ENCODE measurements at places on chromosomes 2 and 18. TPM values are rescaled to one million over a fixed set of nuclear protein-coding genes. Genes with fewer than 3 reads are reported as not detected.
A peak's percentile ranks its signal among the peaks of the same experiment; 100 is the strongest.

Gene NRP2
- 2.9 TPM for polyA plus RNA-seq

Gene PRSS56
- polyA plus RNA-seq: not detected

Gene TMEM17
- polyA plus RNA-seq: not detected

Gene CCDC141
- 7.2 TPM for polyA plus RNA-seq

Gene SLC35G4
- polyA plus RNA-seq: not detected

Gene TOGARAM2
- polyA plus RNA-seq: not detected

Gene HSBP1L1
- 10.5 TPM for polyA plus RNA-seq

Gene SLC16A14
- not detected for polyA plus RNA-seq

Gene APOB
- polyA plus RNA-seq: not detected

Gene ZAP70
- polyA plus RNA-seq: 2.6 TPM

Gene POTEI
- not detected for polyA plus RNA-seq

DNA sequence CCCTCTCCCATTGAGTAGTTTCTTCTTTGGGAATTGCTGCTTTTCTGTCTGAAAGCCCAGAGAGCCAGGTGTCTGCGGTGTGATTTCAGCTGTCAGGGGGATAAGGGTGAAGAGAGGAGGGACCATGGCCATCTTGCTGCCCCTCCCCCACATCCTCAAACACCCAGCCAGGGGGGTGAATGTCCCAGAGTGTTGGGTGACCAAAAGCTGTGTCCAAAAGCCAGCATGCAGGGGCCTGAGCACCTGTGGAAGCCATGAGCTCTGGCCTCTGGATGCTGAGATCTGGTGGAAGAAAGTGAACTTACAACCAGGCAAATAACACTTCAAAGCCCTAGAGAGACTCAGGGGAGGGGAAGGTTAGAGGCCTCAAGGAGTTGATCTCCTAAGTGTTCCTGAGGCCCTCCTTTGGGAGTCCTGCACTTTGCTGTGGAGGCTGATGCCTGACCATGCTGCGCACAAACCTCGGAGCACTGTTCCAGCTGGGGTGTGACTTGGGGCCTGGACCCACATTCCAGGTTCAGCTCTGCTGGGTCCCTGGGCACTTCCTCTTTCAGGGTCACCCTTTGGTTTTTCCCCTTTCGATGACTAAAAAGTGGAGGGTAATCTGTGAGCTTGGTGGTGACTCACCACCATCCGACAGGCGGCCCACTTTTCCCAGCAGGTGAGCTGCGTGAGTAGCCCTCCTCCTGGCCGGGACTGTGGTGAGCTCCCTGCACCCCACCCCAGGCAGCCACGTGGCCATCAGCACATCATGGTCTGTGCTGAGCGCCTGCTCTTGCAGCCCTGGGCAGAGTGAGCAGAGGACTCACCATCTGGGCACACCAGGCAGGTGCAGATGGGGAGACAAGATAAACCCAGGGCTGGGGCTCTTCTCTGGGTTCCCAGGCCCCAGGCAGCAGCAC lies 66.8 kb upstream of the FOSL2 start:
- H3K4me1 ChIP-seq: no peaks in the 10 kb centered on the region
- no peak for DNase-seq
- no peaks in the 10 kb centered on the region for H3K27me3 ChIP-seq
- H3K27ac ChIP-seq: no peak overlapping the region

GRCh38 chr2:173355866-173356508 lies 1.3 kb downstream of the CDCA7 start:
- no peak overlapping the region for H3K27ac ChIP-seq
- H3K4me1 ChIP-seq: peaks cover 16% of the 10 kb centered on the region
- peak overlapping the region; percentile 89 for H3K4me3 ChIP-seq
- DNase-seq: peak; percentile 1
- peaks cover 43% of the 10 kb centered on the region for H3K27me3 ChIP-seq
- no peaks in the 10 kb centered on the region for H3K36me3 ChIP-seq

DNA sequence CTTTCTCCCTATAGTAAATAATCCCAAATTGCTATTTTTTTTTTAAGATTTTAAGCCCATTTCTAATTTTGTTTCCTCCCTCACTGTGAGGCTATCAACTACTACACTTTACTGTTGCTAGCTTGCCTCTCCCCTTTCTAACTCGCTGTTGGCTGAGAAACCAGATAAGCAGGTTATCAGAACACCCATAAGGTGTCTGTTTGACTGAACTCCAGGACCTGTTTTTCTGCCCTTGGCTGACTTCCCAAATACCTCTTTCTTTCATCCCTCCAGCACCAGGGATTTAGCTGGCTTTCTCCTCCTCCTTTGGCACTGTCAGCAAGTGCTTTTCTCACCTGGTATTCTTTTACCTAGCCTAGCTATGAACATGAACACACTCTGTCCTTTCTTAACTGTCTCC lies 11.1 kb downstream of the TRAK2 start:
- H3K27ac ChIP-seq: peak overlapping the region; percentile 34
- DNase-seq: no peak
- H3K4me1 ChIP-seq: peaks cover 23% of the 10 kb centered on the region
- H3K4me3 ChIP-seq: peak overlapping the region; percentile 57
- H3K27me3 ChIP-seq: no peaks in the 10 kb centered on the region

GRCh38 chr2:173286153-173286809 lies 68.4 kb upstream of the CDCA7 start:
- no peak for DNase-seq
- no peak overlapping the region for H3K27ac ChIP-seq

DNA sequence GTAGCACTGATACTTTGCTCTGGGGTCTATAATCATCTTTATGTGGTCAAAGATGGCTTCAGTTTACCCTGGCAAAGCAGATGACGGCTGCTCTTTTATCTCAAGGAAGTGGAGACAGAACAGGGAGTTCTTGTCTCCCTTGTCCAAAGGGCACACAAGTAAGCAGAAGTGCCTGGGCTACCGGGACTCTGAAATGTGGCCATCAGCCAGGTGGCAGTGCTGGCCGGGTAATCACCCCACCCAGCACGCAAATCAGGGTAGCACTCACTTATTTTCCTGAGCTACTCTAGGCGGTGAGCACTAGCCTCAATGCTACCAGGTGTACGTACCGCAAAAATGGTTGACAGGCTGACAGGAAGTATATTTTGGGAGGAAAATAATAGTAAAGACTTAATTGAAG lies 119.7 kb upstream of the ETAA1 start:
- H3K36me3 ChIP-seq: no peaks in the 10 kb centered on the region
- H3K4me1 ChIP-seq: no peaks in the 10 kb centered on the region
- no peaks in the 10 kb centered on the region for H3K27me3 ChIP-seq
- no peak overlapping the region for H3K4me3 ChIP-seq
- H3K27ac ChIP-seq: no peak overlapping the region

GRCh38 chr2:62147610-62148301 lies 48.2 kb upstream of the B3GNT2 start:
- H3K36me3 ChIP-seq: no peaks in the 10 kb centered on the region
- no peak for DNase-seq
- no peaks in the 10 kb centered on the region for H3K27me3 ChIP-seq
- no peak overlapping the region for H3K4me3 ChIP-seq
- no peak overlapping the region for H3K27ac ChIP-seq

DNA sequence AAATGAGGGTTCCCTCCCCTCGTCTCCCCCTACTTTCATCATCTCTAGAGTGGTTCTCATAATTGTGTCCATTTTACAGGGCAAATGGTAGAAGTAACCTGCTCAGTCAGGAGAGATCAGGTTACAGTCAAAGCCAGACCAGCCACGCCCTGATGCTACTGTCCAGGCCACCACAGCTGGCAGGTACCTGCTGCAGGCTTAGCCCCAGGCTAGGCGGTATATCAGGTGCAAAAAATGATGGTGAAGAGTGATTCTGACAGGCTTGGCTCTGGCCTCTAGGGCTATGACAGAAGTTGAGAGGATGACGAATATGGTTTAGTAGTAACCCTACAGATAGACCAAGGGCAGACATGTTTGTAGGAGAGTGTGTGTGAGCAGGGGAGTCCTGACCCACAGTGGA lies 67.1 kb downstream of the HAUS1 start:
- no peaks in the 10 kb centered on the region for H3K27me3 ChIP-seq
- H3K27ac ChIP-seq: peak overlapping the region; percentile 62
- H3K4me1 ChIP-seq: peaks cover 55% of the 10 kb centered on the region
- H3K36me3 ChIP-seq: no peaks in the 10 kb centered on the region

- H3K27ac ChIP-seq: no peak overlapping the region
- peaks cover 49% of the 10 kb centered on the region for H3K27me3 ChIP-seq
- H3K4me3 ChIP-seq: no peak overlapping the region
- no peaks in the 10 kb centered on the region for H3K4me1 ChIP-seq
Observed at GRCh38 chr2:70920367-70920715, 15.4 kb upstream of the ATP6V1B1 start.

GRCh38 chr18:36702401-36703013 lies 126.3 kb downstream of the TPGS2 start:
- no peaks in the 10 kb centered on the region for H3K4me1 ChIP-seq
- no peak for DNase-seq
- no peak overlapping the region for H3K27ac ChIP-seq
- no peaks in the 10 kb centered on the region for H3K36me3 ChIP-seq
- no peak overlapping the region for H3K4me3 ChIP-seq
- H3K27me3 ChIP-seq: peaks cover 25% of the 10 kb centered on the region

GRCh38 chr2:25400576-25401216 lies 59.0 kb upstream of the DNMT3A start:
- peaks cover 78% of the 10 kb centered on the region for H3K4me1 ChIP-seq
- H3K27me3 ChIP-seq: no peaks in the 10 kb centered on the region
- DNase-seq: no peak
- no peaks in the 10 kb centered on the region for H3K36me3 ChIP-seq

DNA sequence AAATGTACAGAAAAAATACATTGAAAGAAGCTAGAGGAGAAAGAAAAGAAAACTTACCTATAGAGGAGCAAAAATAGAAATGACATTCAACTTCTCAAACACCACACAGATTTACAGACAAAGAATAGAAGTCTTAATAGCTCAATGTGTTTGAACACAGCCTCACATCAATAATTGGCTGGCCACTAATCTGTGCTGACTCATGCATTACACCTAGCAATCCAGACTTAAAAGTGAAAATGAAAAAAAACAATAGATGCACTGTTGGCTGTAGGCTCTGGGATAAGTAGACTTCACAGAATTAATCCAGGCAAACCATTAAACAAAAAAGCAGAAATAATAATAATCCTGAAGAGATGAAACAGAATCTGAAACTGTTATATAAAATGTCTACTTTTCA lies 961.3 kb upstream of the CELF4 start:
- no peak for DNase-seq
- no peak overlapping the region for H3K27ac ChIP-seq
- H3K4me1 ChIP-seq: no peaks in the 10 kb centered on the region
- no peak overlapping the region for H3K4me3 ChIP-seq
- no peaks in the 10 kb centered on the region for H3K27me3 ChIP-seq

DNA sequence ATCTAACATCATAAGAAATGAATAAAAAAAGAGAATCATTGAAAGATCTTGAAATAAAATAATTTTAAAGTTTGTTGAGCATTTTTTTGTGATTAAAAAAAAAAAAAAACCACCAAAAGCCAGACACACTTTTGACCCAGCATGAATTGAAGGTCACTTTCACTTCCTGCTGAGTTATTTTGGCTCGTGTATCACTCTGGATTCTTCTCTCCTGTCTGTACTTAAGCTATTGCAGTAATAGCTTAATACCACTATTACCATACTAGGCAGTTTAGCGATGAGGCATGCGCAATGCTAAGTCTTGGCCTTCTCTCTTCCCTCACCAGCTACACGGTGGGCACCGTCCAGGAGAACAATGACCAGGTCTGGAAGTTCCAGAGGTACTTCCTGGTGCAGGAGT lies 54.5 kb upstream of the SPP2 start:
- H3K27ac ChIP-seq: no peak overlapping the region
- H3K4me3 ChIP-seq: no peak overlapping the region
- peaks cover 5% of the 10 kb centered on the region for H3K4me1 ChIP-seq
- DNase-seq: no peak

- H3K4me1 ChIP-seq: no peaks in the 10 kb centered on the region
- H3K4me3 ChIP-seq: no peak overlapping the region
- no peaks in the 10 kb centered on the region for H3K36me3 ChIP-seq
- no peak for DNase-seq
Observed at GRCh38 chr2:3672861-3673678, 15.1 kb downstream of the ALLC start.

DNA sequence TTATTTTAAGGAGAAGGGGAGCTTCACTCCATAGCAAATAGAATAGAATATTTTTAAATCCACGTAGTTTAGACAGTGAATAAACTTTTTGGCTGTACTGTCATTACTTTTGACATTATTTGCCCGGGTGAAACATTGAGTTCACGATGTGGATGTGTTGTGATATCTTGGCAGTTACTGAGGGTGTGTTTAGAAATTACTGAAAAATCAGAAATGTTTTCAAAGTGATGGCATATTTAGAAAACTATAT lies 769 bp upstream of the FAM98A start:
- peak overlapping the region; percentile 90 for H3K4me3 ChIP-seq
- no peaks in the 10 kb centered on the region for H3K27me3 ChIP-seq

GRCh38 chr2:224222291-224222690 lies 179.6 kb downstream of the FAM124B start:
- H3K4me3 ChIP-seq: no peak overlapping the region
- H3K27me3 ChIP-seq: peaks cover 28% of the 10 kb centered on the region
- H3K36me3 ChIP-seq: no peaks in the 10 kb centered on the region
- no peak overlapping the region for H3K27ac ChIP-seq
- no peaks in the 10 kb centered on the region for H3K4me1 ChIP-seq
- DNase-seq: no peak

DNA sequence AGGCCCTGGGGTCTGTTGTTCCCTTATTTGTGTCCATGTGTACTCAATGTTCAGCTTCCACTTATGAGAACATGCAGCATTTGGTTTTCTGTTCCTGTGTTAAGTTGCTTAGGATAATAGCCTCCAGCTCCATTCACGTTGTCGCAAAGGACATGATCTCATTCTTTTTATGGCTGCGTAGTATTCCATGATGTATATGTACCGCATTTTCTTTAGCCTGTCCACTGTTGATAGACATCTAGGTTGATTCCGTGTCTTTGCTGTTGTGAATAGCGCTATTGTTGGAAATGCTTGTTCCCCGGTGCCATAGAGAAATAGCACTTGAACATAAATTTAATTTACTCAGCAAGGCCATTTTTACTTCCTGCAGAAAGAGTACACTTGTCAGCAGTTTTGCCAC lies 51.3 kb upstream of the EPAS1 start:
- H3K4me3 ChIP-seq: no peak overlapping the region
- no peak overlapping the region for H3K27ac ChIP-seq
- no peaks in the 10 kb centered on the region for H3K4me1 ChIP-seq
- peaks cover 12% of the 10 kb centered on the region for H3K27me3 ChIP-seq
- no peak for DNase-seq

DNA sequence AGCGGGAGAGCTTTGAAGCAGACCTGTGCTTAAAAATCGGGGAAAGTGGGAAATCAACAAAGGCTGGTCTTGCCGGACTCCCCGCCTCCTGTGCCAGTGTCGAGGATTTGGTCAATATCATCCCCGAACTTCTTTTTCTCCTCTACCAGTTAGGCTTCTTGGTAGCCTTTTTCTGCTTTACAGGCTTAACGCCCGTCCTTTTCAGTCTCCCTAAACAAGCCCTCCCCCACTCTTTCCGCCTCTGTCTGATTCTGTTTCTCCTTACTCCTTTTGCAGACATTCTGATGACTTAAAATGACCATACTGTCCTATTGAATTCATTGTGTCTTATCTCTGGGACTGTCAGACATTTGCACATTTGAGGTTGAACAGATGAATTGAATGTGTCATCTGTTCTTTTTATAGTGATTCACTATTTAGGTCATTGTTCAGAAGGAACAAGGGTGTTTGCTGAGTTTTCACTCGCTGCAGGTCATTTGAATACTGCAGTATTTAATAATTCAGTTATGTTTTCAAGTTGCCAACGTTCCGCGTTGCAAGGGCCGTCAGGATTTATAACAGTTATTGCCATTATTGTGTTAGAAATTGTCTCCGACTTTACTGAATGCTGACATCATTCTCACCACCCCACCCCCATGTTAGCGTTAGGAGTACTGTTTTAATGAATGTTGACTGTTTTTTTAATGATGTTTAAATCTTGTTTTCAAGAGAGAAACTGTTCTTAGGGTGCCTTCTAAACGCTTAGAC lies 1.1 kb downstream of the ITGAV start:
- no peaks in the 10 kb centered on the region for H3K36me3 ChIP-seq
- H3K4me1 ChIP-seq: peaks cover 15% of the 10 kb centered on the region
- peak; percentile 14 for DNase-seq
- peak overlapping the region; percentile 86 for H3K4me3 ChIP-seq
